ENCODE measurements at places on chromosomes 16 and 17.

- no peak for DNase-seq
These were observed 213.2 kb upstream of the NLRP1 start for GRCh38 chr17:5797447-5798050.

DNA sequence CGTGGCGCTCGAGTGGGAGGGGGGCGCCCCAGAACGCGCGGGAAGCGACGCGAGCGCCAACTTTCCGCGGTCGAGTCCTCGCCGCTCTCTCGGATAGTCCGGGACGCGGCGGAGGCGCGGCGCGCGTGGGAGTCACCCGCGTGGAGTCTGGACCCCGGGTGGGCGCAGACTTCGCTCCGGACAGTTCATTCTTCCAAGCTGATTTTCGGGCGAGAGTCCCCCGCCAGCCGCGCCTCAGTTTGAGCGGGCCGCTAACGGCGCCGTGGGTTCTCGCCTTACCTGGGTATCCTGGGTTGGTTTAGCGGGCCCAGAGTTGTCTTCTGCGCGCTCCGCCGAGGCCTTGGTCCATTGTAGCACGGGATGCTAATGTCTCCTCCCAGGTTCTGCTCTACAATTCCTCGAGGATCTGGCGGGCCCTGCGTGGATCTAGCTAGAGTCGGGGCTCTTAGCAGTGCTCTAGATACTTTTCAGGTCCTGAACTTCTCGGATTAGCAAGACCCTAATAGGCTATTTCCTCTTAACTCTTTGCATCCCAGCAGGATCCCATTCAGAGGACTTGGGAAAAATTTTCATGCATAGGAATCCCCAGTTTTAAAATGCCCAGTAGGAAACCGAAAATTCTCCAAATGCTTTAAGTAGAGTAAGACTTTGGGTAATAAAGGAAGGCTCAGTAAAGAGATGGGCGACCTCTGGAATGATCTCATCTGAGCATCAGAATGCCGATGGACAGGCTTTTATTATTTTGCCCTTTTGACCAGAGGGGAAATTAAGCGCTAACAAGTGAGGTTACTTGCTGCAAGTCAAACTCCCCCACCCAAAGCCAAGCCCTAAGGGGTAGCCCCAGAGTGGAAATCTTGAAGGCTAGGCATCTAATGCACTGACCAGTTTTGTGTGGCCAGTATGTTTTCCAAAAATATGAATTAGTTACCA lies 537 bp upstream of the GJC1 start:
- no peak for DNase-seq

GRCh38 chr17:921161-921560 lies 58.4 kb downstream of the NXN start:
- DNase-seq, result no peak

DNA sequence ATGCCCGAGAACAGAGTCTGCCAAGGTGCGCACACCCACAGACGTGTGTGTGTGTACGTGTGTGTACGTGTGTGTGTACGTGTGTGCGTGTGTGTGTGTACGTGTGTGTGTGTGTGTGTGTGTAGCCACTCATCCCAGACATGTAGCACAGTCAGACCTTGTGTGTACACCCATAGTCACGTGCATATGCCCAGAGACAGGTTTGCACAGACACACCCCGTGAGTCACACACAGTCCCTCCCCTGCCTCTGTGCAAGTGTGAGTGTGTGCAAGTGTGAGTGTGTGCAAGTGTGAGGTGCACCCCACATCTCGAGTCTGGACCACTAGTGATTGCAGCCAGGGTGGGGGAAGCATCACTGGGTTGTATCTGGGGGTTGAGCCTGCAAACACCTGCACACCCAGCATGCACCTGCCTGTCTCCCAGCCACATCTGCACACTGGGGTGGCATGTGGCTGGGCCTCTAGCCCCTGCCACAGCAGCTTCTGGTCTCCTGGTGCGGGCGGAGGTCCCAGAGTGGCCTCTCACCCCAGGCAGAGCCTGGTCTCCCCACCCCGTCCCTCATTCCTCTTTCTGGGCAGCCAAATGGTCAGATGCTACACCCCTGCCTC lies 23.6 kb downstream of the BAHCC1 start:
- DNase-seq, result no peak

GRCh38 chr16:76946879-76947278 lies 244.1 kb upstream of the MON1B start:
- DNase-seq, result peak; percentile 70

- DNase-seq, result peak; percentile 24
These were observed 33.8 kb downstream of the GTF3C1 start for GRCh38 chr16:27515874-27516353.

DNA sequence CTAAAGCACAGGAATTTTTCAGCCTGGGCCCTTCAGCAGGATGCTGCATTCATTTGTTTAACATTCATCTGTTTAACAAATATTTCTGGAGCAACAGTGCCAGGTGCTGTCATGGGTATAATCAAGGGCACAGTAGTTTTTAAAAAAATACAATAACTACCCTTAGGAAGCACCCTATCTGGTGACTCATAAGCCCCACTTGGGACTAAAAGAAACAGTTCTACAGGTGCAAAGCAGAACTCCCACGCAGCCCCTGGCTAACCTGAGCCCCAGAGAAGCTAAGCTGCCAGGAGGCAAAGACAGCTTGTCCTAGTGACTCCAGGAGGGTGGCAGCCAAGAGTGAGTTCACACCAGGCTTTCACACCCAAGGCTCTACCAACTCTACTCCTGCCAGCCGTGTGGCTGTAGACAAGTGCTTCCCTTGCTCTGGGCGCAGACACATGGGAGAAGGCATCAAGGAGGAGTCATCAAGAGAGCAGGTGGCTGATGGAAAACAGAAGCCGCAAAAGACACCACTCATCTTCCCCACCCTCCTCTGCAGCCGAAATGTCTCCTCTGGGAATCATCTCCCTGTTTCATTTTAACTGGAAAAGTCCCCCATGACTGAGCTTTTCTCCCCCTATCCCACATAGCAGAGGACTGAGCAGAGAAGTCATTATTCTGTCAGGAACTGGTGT lies 14.4 kb downstream of the CUEDC1 start:
- DNase-seq, result no peak

GRCh38 chr17:50559674-50560184 lies 786 bp upstream of the CACNA1G start:
- DNase-seq, result peak; percentile 50

DNA sequence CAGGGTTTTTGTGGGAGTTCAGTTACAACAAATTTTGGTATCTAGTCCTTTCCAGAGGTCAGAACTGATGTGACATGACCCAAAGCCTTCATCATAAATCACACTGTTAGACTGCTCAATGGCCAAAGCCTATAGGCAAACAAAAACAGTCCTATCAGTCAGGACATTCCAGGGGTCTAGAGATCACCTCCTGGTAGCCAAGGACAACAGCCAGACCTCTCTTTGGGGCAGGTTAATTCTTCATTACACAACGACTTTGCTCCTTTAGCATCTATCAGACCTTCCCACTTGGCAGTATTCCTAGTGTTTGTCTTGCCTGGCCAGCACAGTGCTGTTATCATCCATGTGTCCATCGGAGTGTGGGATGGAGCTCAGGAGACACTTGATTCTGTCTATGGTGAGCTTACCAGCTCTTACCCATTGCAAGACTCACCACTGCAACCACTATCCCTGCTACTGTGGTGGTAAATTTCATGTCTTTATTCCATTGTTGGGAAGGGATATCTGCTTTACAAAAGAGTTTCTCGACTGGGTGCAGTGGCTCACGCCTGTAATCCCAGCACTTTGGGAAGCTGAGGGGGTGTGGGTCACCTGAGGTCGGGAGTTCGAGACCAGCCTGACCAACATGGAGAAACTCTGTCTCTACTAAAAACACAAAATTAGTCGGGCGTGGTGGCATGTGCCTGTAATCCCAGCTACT lies 95.5 kb upstream of the DHX40 start:
- no peak for DNase-seq

DNA sequence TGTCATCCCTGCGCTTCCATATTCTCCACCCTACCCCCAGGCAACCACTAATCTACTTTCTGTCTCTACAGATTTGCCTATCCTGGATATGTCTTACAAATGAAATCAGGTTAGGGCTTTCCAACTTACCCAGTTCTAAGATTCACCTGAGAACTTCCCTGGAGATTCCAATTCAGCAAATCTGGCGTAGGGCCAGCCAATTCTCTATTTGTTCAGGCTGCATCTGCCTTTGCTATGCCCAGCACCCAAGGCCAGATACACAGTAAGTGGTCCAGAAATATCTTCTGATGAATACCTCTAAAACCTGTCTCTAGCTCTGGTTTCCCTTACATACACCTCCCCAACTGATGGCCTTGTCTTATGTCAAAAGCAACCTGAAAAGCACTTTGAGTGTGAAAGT lies 10.4 kb upstream of the CTCF start:
- DNase-seq, result no peak

DNA sequence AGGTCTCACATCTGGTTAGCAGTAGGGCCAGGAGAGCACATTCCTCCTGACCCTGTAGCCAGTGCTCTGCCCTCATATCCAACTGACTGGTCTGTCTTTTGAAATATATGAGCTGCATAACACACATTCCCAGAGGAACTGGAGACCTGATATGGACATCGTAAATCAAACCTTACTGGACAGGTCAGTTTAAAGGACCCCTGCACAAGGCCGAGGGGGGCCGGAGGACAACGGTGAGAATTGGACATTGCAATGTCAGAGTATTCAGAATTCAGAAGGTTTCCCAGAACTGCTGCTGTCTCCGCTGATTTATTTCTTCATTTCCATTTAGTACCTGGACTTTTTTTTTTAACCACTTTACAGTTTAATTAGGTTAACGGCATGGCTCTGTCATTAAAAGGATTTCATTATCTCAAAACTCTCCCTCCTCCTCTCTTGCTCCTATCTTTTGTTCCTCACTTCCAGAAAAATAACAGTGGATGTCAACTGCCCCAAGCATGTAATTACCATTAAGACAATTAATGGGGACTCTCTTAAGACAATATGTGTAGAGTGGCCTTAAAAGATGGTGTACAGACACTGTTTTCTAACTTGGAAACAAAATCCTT lies 4.9 kb downstream of the PMFBP1 start:
- DNase-seq, result no peak

DNA sequence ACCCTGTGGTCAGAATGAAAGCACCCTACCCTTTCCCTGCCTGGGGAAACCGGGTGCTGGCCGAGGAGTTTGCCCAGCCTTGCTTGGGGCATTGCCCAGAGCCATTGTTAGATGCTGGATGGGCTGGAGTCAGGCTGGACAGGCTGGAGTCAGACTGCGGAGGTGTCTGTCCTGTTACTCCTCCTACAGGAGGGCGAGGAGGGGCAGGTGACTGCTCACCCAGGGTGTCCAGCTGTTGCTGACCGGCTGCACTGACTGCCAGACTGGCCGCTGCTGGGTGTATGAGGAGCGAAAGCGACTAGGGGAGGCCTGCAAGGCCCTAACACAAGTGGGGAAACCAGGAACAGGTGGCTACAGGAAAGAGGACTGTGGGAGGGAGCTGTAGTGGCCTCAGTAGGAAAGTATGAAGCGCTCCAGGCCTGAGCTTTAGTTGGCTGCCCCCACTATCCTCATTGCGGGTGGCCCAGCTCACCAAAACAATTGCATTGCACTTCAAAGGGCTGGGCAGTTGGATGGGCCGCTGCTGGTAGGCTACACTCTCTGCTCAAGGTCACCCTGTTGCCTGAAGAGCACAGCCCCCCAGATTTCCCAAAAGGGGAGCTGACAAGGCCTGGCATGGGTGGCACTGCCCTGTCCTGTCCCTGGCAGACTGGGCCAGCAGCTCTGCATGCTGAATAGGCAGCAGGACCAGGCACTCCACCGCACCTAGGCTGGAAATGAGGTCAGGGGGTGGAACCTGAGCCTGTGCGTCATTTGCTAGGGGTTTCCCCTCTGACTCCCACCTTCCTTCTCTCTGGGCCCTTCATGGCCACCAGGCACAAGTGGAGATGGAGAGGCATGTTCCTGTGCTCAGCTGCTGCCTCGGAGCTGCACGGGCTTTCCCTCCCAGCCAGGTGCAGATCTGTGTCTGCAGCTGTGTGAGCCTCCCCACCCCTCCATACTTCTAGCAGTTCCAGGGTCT lies 18.4 kb downstream of the LDHD start:
- DNase-seq, result no peak

DNA sequence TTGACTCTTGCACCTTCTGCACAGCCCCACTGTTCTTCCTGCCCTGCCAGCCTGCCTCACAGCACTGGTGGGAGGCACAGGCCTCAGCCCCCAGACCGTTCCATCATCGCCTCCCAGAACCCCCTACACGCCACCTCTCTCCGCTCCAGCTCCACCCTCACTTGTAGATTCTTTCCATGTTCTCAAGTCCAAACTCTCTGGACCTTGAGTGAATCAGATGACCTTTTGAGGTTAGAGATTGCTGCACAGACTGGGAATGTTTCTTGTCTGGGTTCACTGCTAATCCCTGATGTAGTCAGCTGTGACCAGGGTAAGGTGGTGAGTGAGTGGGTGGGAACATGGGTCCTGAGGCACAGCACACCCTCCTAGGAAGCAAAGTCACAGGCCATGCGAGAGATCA lies 272.4 kb downstream of the IRF8 start:
- no peak for DNase-seq

DNA sequence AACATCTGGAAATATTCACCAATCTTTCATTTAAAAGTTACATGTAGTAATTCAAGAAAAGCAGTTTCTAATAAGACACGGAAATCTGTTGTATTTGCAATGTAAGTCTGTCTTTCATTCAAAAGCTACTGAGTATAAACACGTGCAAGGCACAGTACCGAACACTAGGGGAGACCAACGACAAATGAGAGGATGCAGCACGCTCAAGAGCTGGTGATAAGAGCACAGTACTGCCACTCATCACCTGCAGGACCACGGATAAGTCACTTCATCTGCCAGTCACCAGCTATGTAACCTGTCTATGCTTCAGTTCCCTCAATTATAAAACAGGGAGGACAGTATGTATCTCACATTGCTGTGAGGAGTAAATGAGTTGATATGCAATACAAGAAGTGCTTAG lies 67.1 kb downstream of the CLEC18A start:
- peak; percentile 35 for DNase-seq

DNA sequence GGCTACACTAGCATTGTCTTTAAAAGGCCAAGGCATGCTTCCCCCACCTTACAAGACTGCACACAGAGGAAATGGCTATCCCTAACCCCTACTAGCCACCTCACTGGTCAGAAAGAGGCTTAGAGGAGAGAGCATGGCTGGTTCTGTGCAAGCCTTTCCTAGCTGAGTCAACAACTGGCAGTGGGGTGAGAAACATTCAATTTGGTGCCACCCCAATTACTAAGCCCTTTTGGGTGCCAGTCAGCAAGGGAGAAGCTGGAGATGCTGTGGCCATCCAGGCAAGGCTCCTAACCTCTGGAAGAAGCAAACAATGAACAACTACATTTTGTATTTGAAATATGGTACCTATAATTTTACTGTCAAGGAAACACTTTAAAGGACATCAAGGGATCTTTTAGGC lies 4.7 kb upstream of the KAT7 start:
- no peak for DNase-seq

GRCh38 chr16:69926241-69926640 lies 24.9 kb upstream of the CLEC18A start:
- no peak for DNase-seq

GRCh38 chr17:76427501-76428231 lies 25.3 kb downstream of the UBE2O start:
- no peak for DNase-seq

Data from NB4 (cell line).